ENCODE measurements at places on chromosomes 6 and 20. TPM values are rescaled to one million over a fixed set of nuclear protein-coding genes. Genes with fewer than 3 reads are reported as not detected.

GRCh38 chr6:5149159-5149704 lies 64.1 kb downstream of the PPP1R3G start:
- no peaks in the 10 kb centered on the region for H3K27me3 ChIP-seq
- DNase-seq: no peak
- no peak overlapping the region for H3K4me3 ChIP-seq
- no peaks in the 10 kb centered on the region for H3K36me3 ChIP-seq
- H3K4me1 ChIP-seq: peaks cover 17% of the 10 kb centered on the region

- H3K36me3 ChIP-seq: no peaks in the 10 kb centered on the region
- H3K27me3 ChIP-seq: peaks cover 13% of the 10 kb centered on the region
- H3K4me1 ChIP-seq: no peaks in the 10 kb centered on the region
Measured at GRCh38 chr6:111096246-111096645, 8.9 kb downstream of the SLC16A10 start.

GRCh38 chr6:156881687-156882629 lies 104.8 kb downstream of the ARID1B start:
- peaks cover 4% of the 10 kb centered on the region for H3K4me1 ChIP-seq
- DNase-seq: no peak
- no peaks in the 10 kb centered on the region for H3K27me3 ChIP-seq
- no peaks in the 10 kb centered on the region for H3K36me3 ChIP-seq
- no peak overlapping the region for H3K27ac ChIP-seq

- H3K4me3 ChIP-seq: no peak overlapping the region
- no peak for DNase-seq
- peaks cover 4% of the 10 kb centered on the region for H3K4me1 ChIP-seq
- no peaks in the 10 kb centered on the region for H3K27me3 ChIP-seq
- H3K27ac ChIP-seq: no peak overlapping the region
- peaks cover 43% of the 10 kb centered on the region for H3K36me3 ChIP-seq
Measured at GRCh38 chr6:122454673-122455072, 16.9 kb downstream of the SERINC1 start.

DNA sequence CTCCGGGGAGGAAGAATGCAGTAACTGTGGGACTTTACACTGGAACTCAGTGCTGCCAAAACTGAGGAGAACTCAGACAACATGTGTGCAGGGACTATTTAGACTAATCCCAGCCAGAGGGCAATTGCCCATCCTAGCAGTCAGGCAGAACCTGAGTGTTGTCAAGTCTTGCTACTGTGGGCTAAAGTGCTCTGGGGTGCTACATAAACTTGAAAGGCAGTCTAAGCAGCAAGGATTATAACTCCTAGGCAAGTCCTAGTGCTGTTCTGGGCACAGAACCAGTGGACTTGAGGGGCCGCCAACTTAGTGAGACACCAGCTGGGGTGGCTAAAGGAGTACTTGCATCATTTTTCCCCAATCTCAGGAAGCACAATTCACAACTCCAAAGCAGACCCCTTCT lies 363.8 kb upstream of the PTCHD4 start:
- H3K4me1 ChIP-seq: no peaks in the 10 kb centered on the region
- no peaks in the 10 kb centered on the region for H3K36me3 ChIP-seq
- no peak overlapping the region for H3K4me3 ChIP-seq
- H3K27me3 ChIP-seq: no peaks in the 10 kb centered on the region
- DNase-seq: no peak
- no peak overlapping the region for H3K27ac ChIP-seq

DNA sequence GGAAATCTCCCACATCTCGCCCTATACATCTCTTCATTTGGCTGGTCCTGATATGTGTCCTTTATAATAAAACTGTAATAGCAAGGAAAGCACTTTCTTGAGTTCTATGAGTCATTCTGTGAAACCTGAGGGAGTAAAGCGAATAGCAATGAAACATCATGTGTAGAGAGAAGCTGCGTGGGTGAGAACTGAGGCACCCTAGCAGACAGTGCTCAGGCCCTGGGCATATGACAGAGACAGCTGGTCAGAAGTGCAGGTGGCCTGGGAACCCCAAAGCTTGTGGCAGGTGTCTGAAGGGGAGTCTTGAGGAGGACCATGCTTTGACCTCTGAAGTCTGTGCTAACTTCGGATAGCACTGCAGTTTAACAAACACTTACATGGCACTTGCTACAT lies 1.3 kb upstream of the BLOC1S5 start:
- H3K4me1 ChIP-seq: peaks cover 6% of the 10 kb centered on the region
- DNase-seq: no peak
- no peak overlapping the region for H3K27ac ChIP-seq
- peaks cover 4% of the 10 kb centered on the region for H3K36me3 ChIP-seq
- H3K4me3 ChIP-seq: no peak overlapping the region

Gene LY6G6D
- total RNA-seq: not detected

Gene FOXA2
- total RNA-seq: not detected

Gene OOEP
- not detected for total RNA-seq

Gene TNFRSF6B
- 2.8 TPM for total RNA-seq
